Activated CD4-positive, alpha-beta T cell treated with anti-CD3 and anti-CD28 coated beads for 36 hours (primary cell): ENCODE measurements at places on chromosomes 4 and X. TPM values are rescaled to one million over a fixed set of nuclear protein-coding genes. Genes with fewer than 3 reads are reported as not detected.

The MND1 gene
- total RNA-seq = 34.1 TPM

The IL1RAPL1 gene
- total RNA-seq = not detected

The CLTRN gene
- total RNA-seq = 0.62 TPM

The AFM gene
- not detected for total RNA-seq

The ABLIM2 gene
- 0.58 TPM for total RNA-seq

The GRID2 gene
- not detected for total RNA-seq

The PRR32 gene
- not detected for total RNA-seq

The CHIC1 gene
- total RNA-seq = 3.7 TPM

The SLC4A4 gene
- total RNA-seq = not detected

The RASSF6 gene
- total RNA-seq = not detected

The NDNF gene
- total RNA-seq = 0.16 TPM

DNA sequence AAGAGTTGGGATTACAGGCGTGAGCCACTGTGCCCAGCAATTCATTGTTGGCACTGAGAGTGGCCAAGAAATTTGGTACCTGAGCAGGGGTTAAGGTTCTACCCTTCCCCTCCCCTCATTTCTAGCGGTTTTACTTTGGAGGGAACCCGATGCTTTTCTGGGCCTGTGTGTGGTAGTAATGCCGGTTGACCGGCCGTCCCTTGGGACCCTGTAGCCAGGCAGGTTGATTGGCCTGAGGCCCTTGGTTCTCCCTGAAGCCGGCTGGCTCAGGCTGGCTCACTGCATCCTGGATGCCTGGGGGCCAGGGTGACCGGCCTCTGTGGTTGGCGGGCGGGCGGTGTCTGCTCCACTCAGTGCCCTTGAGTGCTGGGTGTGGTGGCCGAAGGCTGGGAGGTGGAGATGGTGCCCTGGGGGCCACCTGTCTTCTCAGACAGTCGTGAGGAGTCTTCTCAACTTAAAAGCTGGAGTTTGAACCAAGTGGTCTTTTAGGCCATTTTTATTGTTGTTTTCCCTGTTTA lies 45.6 kb downstream of the RGS12 start:
- no peak overlapping the region for H3K27ac ChIP-seq
- H3K4me1 ChIP-seq = peaks cover 15% of the 10 kb centered on the region
- no peak for DNase-seq
- no peaks in the 10 kb centered on the region for H3K36me3 ChIP-seq
- H3K27me3 ChIP-seq = no peaks in the 10 kb centered on the region

DNA sequence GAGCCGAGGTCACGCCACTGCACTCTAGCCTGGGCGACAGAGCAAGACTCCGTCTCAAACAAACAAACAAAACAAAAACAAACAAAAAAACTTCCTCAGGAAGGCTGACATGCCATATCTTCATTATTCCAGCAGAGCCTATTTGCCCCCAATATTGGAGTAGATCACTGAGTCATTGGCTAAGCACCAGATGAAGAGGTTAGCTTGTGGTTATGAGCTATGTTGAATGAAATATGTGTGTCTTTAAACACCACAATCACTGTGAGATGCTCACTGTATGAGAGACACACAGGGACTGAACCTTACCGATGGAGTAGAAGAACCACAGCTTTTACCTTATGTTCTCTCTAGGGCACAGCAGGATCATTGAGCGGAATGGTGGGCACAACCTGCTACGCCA lies 122.1 kb upstream of the EOLA2 start:
- H3K4me1 ChIP-seq = no peaks in the 10 kb centered on the region
- H3K27ac ChIP-seq = no peak overlapping the region
- H3K36me3 ChIP-seq = no peaks in the 10 kb centered on the region
- no peak for DNase-seq

DNA sequence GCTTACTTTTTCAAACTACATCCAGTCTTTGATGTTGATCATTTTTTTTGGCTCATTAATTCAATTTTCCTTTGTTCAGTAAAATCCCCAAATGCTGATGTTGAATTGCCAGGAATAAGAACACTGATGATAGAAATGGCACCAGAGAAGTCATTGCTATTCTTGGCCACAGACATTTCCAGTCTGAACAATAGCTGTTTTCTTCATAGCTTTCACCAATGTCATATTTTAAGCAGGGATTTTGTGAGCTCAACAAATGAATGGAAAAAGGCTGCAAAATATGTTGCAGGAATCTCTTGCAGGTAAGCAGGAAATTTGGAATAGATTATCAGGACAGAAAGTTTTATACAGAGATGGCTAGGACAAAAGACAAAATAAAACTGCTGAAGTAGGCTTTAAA lies 40.5 kb upstream of the GLRB start:
- no peaks in the 10 kb centered on the region for H3K36me3 ChIP-seq
- DNase-seq = no peak

DNA sequence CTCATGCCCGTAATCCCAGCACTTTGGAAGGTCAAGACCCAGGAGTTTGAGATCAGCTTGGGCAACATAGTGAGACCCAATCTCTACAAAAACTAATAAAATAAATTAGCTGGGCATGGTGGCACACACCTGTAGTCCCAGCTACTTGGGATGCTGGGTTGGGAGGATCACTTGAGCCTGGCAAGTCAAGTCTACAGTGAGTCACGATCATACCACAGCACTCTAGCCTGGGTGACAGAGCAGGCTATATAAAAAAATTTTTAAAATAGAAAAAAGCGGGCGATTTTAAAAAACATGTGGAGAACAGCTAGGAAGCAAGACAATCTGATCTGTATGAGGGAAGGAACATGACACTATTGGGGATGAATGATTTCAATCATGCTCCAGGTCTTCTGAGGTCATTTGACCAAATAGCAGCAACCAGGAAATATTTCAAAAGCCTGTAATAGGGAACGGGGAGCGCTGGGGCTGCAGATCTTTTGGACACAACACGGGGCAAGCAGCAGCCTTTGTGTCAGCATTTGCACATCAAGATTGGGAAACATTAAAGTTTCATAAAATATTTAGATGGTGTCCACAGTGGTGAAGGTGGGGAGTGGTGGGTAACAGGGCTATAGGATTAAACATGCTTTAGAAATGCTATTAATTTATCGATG lies 48.3 kb upstream of the GUCY1A1 start:
- no peak overlapping the region for H3K27ac ChIP-seq
- no peak for DNase-seq
- H3K4me1 ChIP-seq = peaks cover 3% of the 10 kb centered on the region
- H3K27me3 ChIP-seq = no peaks in the 10 kb centered on the region
- H3K4me3 ChIP-seq = no peak overlapping the region
- no peaks in the 10 kb centered on the region for H3K36me3 ChIP-seq

DNA sequence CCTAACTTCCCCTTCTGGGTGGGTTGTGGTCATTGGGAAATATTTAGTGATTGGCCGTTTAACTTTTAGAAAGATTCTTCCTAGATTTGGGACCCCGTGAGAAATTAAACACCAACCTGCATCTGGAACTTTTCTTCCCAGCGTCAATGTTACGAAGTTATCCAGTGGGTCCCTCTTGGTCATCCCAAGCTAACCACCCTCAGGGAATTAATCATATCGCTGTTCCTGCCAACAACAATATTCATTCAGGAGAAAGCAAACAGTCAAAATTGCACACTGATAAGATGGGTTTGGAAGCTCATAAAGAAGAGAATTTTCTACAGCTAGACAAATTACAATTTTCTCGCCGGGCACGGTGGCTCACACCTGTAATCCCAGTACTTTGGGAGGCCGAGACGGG lies 121.2 kb upstream of the STX18 start:
- H3K36me3 ChIP-seq = peaks cover 3% of the 10 kb centered on the region
- no peak overlapping the region for H3K27ac ChIP-seq
- no peak overlapping the region for H3K4me3 ChIP-seq
- DNase-seq = no peak
- no peaks in the 10 kb centered on the region for H3K27me3 ChIP-seq

DNA sequence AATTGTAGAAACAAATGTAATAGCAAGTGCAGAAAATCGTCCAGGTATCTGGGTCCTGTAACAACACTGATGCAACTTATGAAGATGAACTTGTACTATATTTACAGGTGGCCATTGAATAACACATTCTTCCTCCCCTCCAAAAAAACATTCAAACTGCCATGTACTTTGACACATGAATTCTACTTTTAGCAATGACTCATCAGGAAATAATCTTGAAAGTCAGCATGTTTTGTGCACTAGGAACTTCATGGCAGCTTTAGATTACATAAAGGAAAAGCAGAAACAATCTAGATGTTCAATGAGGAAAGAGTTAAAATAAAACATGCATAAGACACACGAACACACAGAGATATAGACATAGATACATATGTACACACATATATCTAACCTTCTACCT lies 2.5 kb downstream of the PABPC1L2A start:
- no peak for DNase-seq
- no peaks in the 10 kb centered on the region for H3K36me3 ChIP-seq
- H3K27me3 ChIP-seq = peaks cover 14% of the 10 kb centered on the region
- H3K4me1 ChIP-seq = no peaks in the 10 kb centered on the region

- no peak overlapping the region for H3K27ac ChIP-seq
- no peak for DNase-seq
- H3K27me3 ChIP-seq = no peaks in the 10 kb centered on the region
- no peak overlapping the region for H3K4me3 ChIP-seq
- no peaks in the 10 kb centered on the region for H3K4me1 ChIP-seq
- no peaks in the 10 kb centered on the region for H3K36me3 ChIP-seq
These were observed 38.1 kb downstream of the EGFL6 start for GRCh38 chrX:13607331-13607995.

- H3K4me3 ChIP-seq = no peak overlapping the region
- no peak for DNase-seq
- no peaks in the 10 kb centered on the region for H3K4me1 ChIP-seq
- no peak overlapping the region for H3K27ac ChIP-seq
These were observed 91.1 kb upstream of the MAOA start for GRCh38 chrX:43564953-43565352.

DNA sequence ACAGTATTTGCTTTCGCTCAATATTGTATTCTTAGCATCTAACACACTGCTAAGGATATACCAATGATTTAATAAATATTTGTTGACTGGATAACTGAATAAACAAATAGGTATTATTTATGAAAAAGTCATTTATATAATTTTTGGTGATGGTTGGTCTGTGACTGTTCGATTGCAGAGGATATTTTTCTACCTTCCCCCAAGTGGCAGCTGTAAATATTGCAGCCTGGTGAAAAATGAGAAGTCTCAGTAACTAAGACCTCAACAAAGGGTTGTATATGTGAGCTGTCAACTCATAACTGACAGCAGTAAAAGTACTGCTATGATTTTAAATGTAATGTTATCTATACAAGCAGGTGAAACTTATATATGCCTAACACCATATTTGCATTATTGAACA lies 36.0 kb downstream of the HTR2C start:
- DNase-seq = no peak
- no peak overlapping the region for H3K27ac ChIP-seq
- H3K4me1 ChIP-seq = no peaks in the 10 kb centered on the region
- no peaks in the 10 kb centered on the region for H3K36me3 ChIP-seq
- no peak overlapping the region for H3K4me3 ChIP-seq
- no peaks in the 10 kb centered on the region for H3K27me3 ChIP-seq

GRCh38 chr4:38735870-38736269 lies 46.9 kb downstream of the TLR10 start:
- peaks cover 5% of the 10 kb centered on the region for H3K4me1 ChIP-seq
- no peak for DNase-seq
- H3K4me3 ChIP-seq = no peak overlapping the region
- H3K27ac ChIP-seq = no peak overlapping the region

DNA sequence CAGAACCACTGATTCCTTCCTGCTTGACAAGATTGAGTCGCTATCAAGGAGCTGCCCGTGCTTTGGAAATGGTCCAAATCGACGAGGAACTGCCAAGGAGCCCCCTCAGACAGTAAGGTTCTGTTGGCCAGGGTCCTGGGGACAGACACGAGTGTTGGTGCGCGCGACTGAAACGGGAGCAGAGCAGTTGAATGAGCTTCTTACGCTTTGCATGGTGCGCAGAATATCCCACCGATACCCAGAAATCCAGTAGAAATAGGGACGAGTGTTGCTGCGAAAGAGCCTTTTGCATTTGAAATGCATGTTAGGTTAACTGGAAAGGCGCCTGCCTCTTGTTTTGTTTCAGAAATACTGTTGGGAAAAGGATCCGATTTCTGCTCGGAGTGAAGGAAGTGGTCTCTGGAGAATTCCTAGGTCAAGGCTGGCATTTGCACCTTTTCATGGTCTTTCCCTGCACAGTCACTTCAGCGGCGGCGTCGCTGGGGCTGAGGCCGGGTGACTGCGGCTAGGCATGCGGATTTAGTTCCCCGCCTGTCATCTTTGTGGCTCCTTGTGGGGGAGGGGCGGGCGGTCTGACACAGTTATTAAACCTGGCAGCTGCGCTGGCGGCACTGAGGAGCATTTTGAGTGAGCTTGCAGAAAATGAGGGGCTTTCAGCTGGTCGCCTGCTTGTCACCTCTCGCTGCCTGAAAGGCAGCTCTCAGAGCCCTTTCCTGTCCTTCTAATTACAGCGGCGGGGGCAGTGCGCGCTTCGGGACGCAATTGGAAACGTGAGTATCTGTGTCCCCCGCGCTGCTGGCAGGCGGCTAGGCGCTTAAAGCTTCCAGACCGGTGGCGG lies 51.5 kb upstream of the TRIM2 start:
- no peaks in the 10 kb centered on the region for H3K36me3 ChIP-seq
- DNase-seq = peak; percentile 91
- peaks cover 48% of the 10 kb centered on the region for H3K4me1 ChIP-seq
- peak overlapping the region; percentile 74 for H3K4me3 ChIP-seq
- H3K27me3 ChIP-seq = peaks cover 10% of the 10 kb centered on the region

GRCh38 chr4:168551945-168552695 lies 55.3 kb downstream of the PALLD start:
- H3K27ac ChIP-seq = no peak overlapping the region
- H3K27me3 ChIP-seq = no peaks in the 10 kb centered on the region
- H3K4me3 ChIP-seq = no peak overlapping the region
- DNase-seq = no peak

DNA sequence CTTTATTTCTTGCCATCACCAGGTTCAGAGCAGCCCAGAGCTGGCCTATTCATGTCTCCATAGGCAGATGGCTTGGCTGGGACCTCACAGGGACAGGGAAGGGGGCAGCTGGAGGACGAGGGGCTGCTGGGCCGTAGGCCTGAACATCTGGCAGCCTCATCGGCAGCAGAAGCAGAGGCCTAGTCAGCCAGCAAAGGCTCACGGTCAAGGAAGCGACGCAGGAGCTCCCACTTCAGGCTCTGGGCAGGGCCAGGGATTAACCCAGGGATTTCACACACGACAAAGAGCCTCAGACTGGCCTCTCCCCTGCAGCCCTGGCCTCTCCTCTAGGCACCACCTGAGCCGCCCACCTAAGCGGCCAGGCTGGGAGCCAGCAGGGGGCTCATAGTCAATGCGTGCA lies 46.0 kb upstream of the MAN2B2 start:
- peaks cover 2% of the 10 kb centered on the region for H3K27me3 ChIP-seq
- DNase-seq = no peak
- H3K4me1 ChIP-seq = no peaks in the 10 kb centered on the region

- H3K4me3 ChIP-seq = no peak overlapping the region
- DNase-seq = no peak
- no peaks in the 10 kb centered on the region for H3K4me1 ChIP-seq
- peaks cover 15% of the 10 kb centered on the region for H3K27me3 ChIP-seq
These were observed 504 bp downstream of the PRRG3 start for GRCh38 chrX:151695583-151696340.

- H3K36me3 ChIP-seq = peaks cover 23% of the 10 kb centered on the region
- H3K27me3 ChIP-seq = peaks cover 10% of the 10 kb centered on the region
- H3K4me3 ChIP-seq = peak overlapping the region; percentile 82
- H3K4me1 ChIP-seq = peaks cover 17% of the 10 kb centered on the region
- peak overlapping the region; percentile 89 for H3K27ac ChIP-seq
- peak; percentile 70 for DNase-seq
These were observed 65.1 kb upstream of the CCDC160 start for GRCh38 chrX:134171661-134172587.
